ENCODE measurements at places on chromosomes 4 and X. TPM values are rescaled to one million over a fixed set of nuclear protein-coding genes. Genes with fewer than 3 reads are reported as not detected.

GRCh38 chr4:79653871-79654270, 245.8 kb upstream of the GK2 start:
- no peaks in the 10 kb centered on the region for H3K4me1 ChIP-seq
- no peaks in the 10 kb centered on the region for H3K36me3 ChIP-seq
- no peak overlapping the region for H3K4me3 ChIP-seq
- DNase-seq = no peak

DNA sequence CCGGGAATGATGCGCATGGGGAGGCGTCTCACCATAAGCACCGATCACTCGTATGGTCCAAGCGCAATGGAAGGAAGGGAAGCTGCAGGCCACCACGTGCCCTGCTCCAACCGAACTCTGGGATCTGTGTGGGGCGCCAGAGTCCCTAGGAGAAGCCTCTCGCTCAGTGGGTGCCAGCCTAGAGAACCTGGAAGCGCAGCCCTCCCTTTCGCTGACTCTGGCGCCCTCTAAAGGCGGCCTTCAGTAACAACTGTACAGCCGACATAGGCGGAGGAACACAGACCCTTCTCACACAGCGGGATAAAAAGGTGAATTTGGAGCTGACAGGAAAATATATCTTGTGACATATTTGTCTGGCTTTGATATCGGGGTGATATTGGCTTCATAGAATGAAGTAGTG, 76.0 kb downstream of the INTS6L start:
- no peaks in the 10 kb centered on the region for H3K27me3 ChIP-seq
- DNase-seq = peak; percentile 34

- H3K36me3 ChIP-seq = peaks cover 2% of the 10 kb centered on the region
- H3K4me3 ChIP-seq = no peak overlapping the region
- no peak overlapping the region for H3K27ac ChIP-seq
Observed at GRCh38 chrX:11781734-11782370, 23.8 kb downstream of the MSL3 start.

The TCEAL6 gene
- not detected for total RNA-seq

DNA sequence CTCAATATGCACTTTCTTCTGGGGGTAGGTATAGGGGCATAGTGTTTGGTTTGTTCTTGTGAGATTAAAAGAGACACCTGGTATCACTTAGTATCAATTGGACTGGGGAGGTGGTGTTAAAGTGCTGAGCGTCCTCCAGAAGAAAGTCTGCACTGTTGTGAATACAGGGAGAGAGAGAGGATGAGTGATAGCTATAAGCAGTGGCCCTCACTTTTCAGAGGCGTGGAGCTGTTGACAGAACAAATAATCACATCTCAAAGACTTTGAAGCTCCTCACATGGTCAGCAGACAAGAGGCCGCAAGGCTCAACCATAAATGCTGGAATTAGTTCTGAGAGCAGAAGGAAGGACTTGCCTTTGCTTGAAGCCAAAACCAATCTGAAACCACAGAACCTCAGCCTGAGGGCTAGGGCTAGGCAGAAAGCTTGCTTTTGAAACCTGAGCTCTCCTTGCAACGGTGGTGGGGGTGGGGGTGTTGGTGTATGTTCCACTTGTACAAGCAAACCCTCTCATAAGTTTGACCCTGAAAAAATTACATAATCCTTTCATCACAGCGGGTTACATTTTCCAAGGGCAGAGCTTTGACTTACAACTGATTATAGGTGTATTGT, 123.2 kb upstream of the SCML1 start:
- no peak overlapping the region for H3K27ac ChIP-seq
- no peaks in the 10 kb centered on the region for H3K27me3 ChIP-seq
- no peak overlapping the region for H3K4me3 ChIP-seq
- H3K4me1 ChIP-seq = no peaks in the 10 kb centered on the region
- no peak for DNase-seq

GRCh38 chrX:125203737-125204578, 115.7 kb upstream of the TEX13C start:
- H3K27me3 ChIP-seq = peaks cover 9% of the 10 kb centered on the region
- peak; percentile 17 for DNase-seq
- peaks cover 4% of the 10 kb centered on the region for H3K4me1 ChIP-seq
- H3K27ac ChIP-seq = no peak overlapping the region
- H3K4me3 ChIP-seq = peak overlapping the region; percentile 12

GRCh38 chrX:33188881-33189280, 22.5 kb downstream of the DMD start:
- H3K4me1 ChIP-seq = no peaks in the 10 kb centered on the region
- no peak overlapping the region for H3K4me3 ChIP-seq
- H3K27me3 ChIP-seq = no peaks in the 10 kb centered on the region
- H3K27ac ChIP-seq = no peak overlapping the region
- no peak for DNase-seq

The XK gene
- total RNA-seq = 9.4 TPM

GRCh38 chr4:32226204-32226603, 1506.0 kb downstream of the PCDH7 start:
- H3K27me3 ChIP-seq = no peaks in the 10 kb centered on the region
- no peak overlapping the region for H3K27ac ChIP-seq
- no peaks in the 10 kb centered on the region for H3K36me3 ChIP-seq
- DNase-seq = no peak
- H3K4me3 ChIP-seq = no peak overlapping the region

DNA sequence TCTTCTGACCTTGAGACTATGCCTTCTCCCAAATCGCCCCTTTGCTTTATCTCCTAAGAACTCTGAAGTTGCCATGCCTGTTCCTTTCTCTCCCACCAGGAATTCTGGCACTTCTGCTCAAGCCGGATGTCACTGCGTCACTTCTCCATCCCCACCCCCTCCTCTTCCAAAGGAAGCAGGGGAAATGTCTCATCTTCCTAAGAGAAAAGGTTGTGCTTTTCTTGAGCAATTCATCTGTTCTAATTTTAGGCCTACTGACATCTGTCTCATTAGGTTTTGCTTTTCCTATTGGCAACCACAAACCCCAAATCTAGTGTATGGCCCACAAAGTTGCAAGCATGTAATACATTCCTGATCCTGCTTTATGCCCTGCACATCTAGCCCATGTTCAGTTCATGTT, 163.1 kb upstream of the PLAC1 start:
- no peak overlapping the region for H3K4me3 ChIP-seq
- H3K27me3 ChIP-seq = no peaks in the 10 kb centered on the region
- H3K27ac ChIP-seq = peak overlapping the region; percentile 63
- no peak for DNase-seq
- no peaks in the 10 kb centered on the region for H3K36me3 ChIP-seq
- H3K4me1 ChIP-seq = peaks cover 9% of the 10 kb centered on the region

DNA sequence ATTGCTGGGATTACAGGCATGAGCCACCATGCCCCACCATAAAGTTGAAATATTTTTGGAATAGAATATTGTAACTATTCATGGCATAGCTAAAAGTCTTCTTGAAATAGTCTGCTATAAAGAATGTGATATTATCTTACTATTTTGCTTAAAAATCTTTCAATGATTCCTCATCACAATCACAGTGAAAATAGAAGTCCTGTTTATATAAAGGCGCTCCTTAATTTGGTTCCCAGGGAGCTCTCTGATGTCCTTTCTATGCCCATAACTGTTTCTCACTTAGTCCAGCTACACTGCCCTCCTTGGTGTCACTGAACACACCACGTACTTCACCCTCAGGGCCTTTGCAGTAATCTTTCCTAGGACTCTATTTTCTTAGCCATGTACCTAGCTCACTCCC, 331.7 kb upstream of the GIMD1 start:
- H3K27me3 ChIP-seq = no peaks in the 10 kb centered on the region
- no peaks in the 10 kb centered on the region for H3K4me1 ChIP-seq
- H3K4me3 ChIP-seq = no peak overlapping the region
- no peaks in the 10 kb centered on the region for H3K36me3 ChIP-seq
- H3K27ac ChIP-seq = no peak overlapping the region

GRCh38 chr4:86957215-86957614, 22.4 kb downstream of the AFF1 start:
- no peak overlapping the region for H3K27ac ChIP-seq
- no peaks in the 10 kb centered on the region for H3K27me3 ChIP-seq
- H3K4me3 ChIP-seq = no peak overlapping the region
- no peak for DNase-seq

The HTN3 gene
- not detected for total RNA-seq

The MAOA gene
- total RNA-seq = 52.6 TPM

The TRMT10A gene
- total RNA-seq = 3.7 TPM

DNA sequence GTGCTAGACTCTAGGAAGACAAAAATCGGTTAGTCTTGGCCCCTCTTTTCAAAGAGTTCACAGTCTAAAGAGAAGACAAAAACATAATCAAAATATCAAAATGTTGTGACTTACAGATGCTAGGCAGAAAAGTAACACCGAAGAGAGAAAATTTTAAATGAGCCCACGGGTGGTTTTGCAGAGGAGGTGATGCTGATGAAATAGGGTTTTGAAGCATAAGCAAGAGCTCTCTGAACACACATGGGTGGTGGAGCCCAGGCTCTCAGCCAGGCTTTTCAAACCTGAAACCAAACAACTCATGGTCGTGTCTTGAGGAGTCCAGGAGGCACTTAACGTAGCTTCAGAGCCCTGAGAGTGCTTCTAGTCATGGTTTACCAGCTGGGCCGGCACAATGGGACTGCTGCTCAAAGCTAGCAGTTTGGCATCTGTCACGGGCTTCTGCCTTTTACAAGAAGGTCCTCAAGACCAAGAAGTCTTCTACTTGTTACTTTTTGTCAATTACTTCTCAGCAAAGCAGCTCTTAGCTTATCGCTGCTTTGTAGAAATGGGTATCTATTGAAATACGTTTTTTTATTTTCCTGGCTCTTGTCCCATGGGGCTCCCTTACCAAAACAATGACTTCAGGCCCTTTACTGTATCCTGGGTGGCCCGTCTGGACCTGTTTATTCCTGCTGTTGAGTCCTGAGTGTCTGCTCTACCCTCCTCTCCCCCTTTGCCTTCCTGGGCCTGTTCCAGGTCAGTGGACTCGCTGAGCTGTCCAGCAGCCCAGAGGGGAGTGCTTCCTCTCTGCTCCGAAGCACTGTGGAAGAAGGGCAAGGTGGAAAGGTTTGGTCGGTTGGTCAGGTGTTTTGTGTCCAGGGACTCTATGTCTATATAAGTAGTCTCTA, 69.5 kb downstream of the TNIP2 start:
- no peaks in the 10 kb centered on the region for H3K4me1 ChIP-seq
- no peaks in the 10 kb centered on the region for H3K36me3 ChIP-seq
- no peak overlapping the region for H3K4me3 ChIP-seq

- no peak overlapping the region for H3K27ac ChIP-seq
- H3K4me3 ChIP-seq = no peak overlapping the region
- no peaks in the 10 kb centered on the region for H3K36me3 ChIP-seq
- H3K27me3 ChIP-seq = no peaks in the 10 kb centered on the region
- H3K4me1 ChIP-seq = no peaks in the 10 kb centered on the region
Observed at GRCh38 chr4:105543346-105543745, 9.1 kb upstream of the ARHGEF38 start.

The RTL9 gene
- total RNA-seq = 1.2 TPM

GRCh38 chrX:1336948-1337779, 579 bp downstream of the IL3RA start:
- H3K27ac ChIP-seq = peak overlapping the region; percentile 61
- peak overlapping the region; percentile 48 for H3K4me3 ChIP-seq
- DNase-seq = no peak
- no peaks in the 10 kb centered on the region for H3K36me3 ChIP-seq

- H3K27me3 ChIP-seq = no peaks in the 10 kb centered on the region
- no peaks in the 10 kb centered on the region for H3K36me3 ChIP-seq
- H3K4me3 ChIP-seq = peak overlapping the region; percentile 69
- peak overlapping the region; percentile 99 for H3K27ac ChIP-seq
- H3K4me1 ChIP-seq = no peaks in the 10 kb centered on the region
- DNase-seq = peak; percentile 95
Observed at GRCh38 chrX:41084044-41084892, 977 bp upstream of the USP9X start.

The GYG2 gene
- total RNA-seq = 0.53 TPM

DNA sequence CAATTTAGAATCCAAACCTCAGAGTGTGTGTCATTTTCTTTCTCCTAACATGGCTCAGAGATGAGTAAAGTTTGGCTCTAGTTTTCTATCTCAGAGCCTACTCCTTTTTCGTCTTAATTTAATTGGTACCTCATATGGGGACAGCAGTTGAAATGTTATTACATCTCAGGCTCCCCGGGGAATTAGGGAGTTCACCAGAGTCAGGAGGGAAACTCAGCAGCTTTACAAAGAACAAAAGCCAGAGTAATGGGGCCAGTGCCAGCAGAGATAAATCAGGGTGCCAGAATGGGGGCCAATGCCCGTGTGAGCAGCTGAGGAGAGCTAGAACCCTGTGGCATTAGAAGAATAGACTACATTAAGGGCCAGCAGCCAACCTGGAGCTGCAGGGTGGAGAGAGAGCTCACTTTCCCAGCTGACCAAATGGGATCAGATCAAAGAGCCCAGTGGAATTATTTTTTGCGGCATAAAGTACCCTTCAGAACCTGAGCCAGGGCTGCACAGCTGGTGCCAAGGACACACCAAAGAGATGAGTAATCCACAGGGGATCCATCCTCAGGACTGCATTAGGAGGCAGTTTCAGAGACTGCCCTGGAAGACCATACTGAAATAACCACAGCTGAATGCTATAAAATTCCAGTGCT, 207.1 kb upstream of the DKK2 start:
- DNase-seq = no peak
- H3K4me3 ChIP-seq = no peak overlapping the region
- H3K36me3 ChIP-seq = no peaks in the 10 kb centered on the region
